ENCODE measurements at places on chromosomes 3 and 15.

DNA sequence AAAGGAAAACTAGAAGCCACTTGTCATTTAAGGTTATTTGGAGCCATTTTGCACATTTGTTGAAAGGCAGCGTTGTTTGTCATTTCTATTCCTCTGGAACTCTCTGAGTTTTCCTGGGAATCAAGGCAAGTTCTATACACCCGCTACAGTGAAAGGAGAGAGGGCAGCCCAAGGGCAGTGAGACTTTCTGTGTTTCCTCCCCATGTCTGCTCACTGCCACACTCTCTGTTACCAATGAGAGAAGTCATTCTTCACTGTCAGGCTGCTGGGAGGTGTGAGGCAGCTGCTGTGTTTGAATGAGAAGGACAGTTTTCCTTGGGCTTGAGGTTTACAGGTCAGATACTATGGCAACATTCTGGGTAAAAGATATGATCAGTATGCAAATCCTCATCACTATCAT lies 36.0 kb downstream of the ATP13A5 start:
- DNase-seq, result no peak

GRCh38 chr15:58880320-58880719 lies 53.2 kb downstream of the SLTM start:
- DNase-seq, result no peak

DNA sequence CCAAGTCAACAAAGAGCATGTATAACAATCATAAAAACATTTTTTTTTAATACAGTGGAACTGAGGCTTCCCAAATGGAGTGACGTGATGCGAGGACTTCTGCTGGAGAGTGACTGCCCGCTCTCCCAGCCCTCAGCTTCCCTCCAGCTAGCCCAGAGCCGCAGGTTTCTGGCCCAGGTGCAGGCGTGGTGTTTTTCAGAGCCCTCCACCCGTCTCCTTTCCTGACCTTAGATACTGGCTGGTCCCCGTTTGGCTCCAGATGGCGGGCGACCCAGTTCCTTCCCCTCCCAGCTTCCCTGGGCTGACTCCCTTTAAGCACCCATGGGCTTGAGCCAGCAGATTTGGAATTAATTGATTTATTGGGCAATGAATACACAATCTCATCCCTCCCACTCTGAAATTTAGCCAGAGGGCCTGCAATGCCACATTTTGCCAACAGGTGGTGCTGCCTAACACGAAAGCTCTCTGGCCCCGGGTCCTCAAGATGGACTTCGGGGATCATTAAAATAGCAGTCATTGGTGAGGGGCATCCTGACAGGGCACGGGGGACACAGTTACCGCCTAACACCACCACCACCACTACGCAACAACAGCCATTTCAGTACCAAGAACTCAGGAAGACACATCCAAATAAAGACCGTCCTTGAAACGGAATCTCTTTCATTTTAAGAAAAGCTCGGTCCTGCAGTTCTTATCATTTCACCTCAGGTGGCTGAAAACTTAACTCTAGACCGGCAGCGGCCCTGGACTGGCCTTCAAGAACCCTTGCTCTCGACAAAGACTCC lies 47.5 kb upstream of the MUC4 start:
- DNase-seq, result no peak

DNA sequence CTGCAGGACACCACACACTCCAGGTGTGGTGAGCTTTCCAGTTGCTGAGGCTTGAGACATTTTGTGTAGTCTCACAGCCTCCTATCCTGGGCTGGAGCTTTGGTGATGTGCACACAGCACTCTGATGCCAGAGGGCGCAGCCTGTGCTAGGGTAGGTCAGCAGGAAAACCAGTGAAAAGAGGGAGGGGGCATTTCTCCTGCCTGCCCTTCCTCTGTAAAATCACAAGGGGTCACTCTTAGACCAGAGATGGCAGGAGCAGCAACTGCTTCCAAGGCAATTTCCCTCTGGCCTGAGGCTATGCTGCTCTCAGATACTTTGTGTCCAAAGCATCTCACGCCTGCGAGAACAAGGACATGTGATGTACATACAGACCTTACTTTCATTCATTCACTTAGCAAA lies 16.5 kb upstream of the MUSTN1 start:
- no peak for DNase-seq

DNA sequence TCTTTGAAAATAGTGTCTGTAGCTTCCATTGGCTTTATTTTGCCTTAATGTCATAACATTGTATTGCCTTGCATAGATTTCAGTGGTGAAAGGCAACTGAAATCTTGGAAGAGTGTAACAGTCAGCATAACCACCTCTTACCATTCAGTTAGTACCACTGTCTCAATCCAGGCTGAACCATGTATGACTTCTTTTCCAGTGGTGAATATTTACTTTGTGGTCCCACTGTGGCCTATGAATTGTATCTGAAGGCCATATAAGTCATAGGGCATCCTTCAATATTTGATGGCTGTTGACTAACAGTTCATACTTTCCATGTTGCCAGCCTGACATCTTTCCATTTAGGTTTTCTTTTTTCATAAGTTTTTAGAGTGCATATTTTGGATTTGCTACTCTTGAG lies 38.4 kb downstream of the MED12L start:
- DNase-seq, result no peak

GRCh38 chr15:37810381-37810780 lies 124.1 kb upstream of the TMCO5A start:
- DNase-seq, result no peak

DNA sequence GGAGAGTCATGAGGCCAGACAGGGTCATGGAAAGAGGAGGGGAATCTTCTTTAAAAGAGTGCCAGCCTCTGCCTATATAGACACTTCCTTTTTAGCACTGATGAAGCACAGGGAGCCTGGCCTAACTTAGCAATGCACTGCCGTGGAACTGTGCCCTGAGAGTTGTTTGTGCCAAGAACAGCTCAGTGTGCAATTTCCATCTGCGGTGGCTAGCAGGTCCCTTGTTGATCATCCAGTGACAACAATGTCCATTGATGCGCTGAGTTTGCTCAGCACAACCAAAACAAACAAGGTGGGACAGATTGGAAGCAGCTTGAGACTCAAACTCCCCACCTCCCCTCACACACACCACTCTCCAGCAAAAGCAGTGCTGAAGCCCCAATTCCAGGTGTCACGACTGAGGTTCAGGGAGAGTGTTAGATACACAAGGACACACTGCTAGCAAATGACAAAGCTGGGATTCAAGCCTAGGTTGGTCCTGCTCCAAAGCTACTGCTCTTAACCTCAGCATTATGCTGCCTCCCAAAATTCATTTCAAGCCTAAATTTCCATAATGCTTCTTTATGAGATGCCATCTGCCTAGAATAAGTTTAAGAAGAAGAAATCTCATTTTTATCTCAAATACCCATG lies 316.6 kb upstream of the UBE2E2 start:
- no peak for DNase-seq

DNA sequence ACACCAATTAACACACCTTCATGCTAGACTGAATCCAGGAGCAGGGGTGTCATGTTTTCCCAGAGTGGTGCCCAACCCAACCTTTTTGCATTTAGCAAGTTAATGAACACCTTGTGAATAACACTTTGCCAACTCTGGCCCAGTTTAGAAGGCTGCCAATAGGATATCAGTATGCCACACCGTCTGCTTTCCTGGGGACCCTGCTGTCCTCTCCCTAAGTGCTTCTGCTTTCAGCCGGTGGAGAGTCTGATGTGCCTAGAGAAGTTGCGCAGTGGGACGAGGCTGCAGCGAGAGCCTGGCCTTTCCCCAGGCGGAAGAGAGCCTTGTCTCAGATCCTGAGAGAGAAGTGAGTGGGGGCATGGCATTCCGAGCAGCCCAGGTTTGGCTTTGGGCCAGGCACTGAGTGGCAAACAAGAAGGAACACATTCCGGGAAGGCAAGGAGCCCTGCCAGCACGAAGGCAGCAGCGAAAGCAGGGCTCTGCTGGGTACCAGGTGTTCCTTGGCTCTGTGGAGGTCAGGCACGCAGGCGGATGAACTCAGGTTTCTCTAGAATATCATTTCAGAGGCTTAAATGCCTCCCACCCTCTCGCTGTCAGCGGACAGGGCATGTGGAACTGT lies 36.9 kb downstream of the SENP8 start:
- no peak for DNase-seq

DNA sequence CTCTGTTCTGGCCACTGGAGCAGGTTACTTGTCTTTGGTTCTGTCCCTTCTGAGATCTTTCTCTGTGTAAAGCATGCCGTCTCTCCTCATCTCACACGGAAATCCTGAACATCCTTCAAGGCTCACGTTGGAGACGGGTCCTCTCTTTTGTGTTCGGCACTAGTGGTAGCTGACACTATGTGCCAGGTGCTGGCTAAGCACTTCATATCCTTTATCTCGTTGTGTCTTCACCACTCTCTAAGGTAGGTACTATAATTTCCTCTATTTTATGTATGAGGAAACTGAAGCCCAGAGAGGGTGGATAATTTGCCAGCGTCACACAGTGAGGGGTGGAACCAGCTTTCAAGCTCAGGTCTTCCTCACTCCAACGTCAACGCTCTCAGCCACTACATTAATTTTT lies 1.2 kb downstream of the IFT122 start:
- DNase-seq, result no peak

- DNase-seq, result no peak
Observed at GRCh38 chr3:133443649-133444422, 44.0 kb downstream of the BFSP2 start.

- DNase-seq, result no peak
Observed at GRCh38 chr15:60590935-60591495, 112.1 kb upstream of the ICE2 start.

Measured in AG04449 (cell line).